GM23248 (cell line): ENCODE measurements at places on chromosomes 1 and 21. TPM values are rescaled to one million over a fixed set of nuclear protein-coding genes. Genes with fewer than 3 reads are reported as not detected.

DNA sequence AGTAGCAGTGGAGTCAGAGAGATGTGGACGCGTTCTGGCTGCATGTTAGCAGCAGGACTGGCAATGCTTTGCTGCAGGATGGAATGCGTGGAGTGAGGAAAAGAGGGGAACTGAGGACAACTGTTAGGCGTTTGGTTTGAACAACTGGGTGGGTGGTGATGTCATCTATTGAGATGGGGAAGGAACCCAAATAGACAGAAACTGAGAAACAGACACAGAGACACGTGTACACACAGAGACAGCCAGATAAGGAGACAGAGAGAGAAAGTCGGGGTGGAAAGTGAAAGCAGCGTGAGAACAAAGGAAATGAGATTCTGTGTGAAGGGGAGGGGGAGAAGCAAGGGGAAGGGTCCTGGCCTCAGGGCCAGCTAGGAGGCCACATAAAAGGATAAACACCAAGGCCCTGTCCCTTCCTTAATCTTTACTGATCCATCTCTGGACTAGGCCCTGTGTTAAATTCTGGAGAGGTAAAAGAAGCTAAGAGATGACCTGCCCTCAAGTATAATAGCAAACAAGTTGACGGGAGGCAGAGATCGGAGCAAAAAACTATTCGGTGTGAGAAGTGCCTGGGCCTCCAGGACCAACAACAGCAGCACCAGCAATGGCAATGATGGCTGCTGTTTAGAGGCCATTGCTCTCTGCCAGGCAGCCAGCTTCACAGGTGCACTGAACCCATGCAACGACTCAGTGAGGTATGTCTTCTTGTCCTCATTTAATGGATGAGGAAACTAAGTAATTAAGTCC is 31.6 kb downstream of the VWA5B1 start:
- peak; percentile 20 for DNase-seq

DNA sequence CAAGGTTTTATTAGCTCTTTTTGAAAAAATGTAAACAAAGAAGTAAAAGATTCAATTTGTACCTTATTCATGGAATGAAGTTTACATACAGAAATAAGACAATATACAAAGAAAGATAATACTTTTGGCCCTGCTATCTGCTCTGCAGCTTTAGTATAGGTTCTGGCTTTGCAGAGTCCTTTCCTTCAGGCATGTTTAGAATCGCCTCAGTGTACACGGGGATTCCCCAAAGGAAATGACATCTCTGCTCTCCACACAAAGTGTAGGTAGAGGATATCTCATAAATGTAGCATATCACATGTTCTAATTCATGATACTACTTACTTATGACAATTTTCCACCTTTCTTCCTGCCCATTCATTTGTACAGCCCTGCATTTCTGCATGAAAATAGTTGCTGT is 222.6 kb upstream of the DPYD start:
- DNase-seq, result no peak

GRCh38 chr21:28431022-28431421 is 561.7 kb downstream of the LTN1 start:
- peak; percentile 62 for DNase-seq

GRCh38 chr1:189463166-189463565 is 1014.5 kb downstream of the BRINP3 start:
- no peak for DNase-seq

- DNase-seq, result no peak
These were observed 34.9 kb downstream of the VANGL1 start for GRCh38 chr1:115676498-115677181.

- no peak for DNase-seq
These were observed 384.6 kb downstream of the RRAGC start for GRCh38 chr1:38474738-38475623.

DNA sequence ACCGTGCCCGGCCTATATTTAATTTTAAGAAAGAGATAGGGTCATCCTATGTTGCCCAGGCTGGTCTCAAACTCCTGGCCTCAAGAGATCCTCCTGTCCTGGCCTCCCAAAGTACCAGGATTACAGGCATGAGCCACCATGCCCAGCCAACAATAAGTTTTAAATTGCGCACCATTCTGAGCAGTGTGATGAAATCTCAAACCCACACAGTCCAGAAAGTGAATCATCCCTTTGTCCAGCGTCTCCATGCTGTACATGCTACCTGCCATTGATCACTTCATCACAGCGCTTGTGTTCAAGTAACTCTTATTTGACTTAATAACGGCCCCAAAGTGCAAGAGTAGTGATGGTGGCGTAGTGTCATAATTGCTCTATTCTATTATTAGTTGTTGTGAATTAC is 75.4 kb downstream of the APP start:
- no peak for DNase-seq

GRCh38 chr1:207421078-207421477 is 33.0 kb upstream of the CR2 start:
- no peak for DNase-seq

DNA sequence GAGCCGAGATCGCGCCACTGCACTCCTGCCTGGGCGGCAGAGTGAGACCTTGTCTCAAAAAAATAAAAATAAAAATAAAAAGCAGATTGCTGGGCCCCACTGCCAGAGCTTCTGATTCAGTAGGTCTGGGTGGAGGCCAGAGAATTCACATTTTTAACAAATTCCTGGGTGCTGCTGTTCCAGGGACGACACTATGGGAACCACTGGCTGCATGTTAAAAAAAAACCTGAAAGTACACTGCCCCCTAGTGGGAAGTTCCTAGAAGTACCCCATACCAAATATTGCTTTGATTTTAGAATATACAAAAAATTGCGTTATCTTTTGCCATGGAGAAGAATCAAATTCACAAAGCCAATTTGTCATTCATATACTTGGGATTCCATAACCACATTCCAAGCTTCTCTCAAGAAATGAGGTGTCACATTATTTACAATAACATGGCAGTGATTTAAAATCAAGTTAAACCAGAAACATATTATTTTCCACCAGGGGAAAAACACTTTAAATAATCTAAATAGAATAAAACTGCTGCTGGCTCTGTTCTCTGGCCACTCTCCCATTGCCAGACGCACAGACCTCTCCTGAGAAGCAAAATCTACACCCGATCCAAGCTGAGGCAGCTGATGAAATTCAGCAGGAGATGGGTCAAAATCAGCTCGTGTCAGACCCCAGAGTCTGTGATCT is 27.4 kb downstream of the SYF2 start:
- DNase-seq, result peak; percentile 84

- DNase-seq, result no peak
These were observed at the start of gene PAPPA2 for GRCh38 chr1:176462674-176463378. Gene PAPPA2 (plus strand): TSS chr1:176463175. CDS start chr1:176556323, 93,148 bp downstream.

DNA sequence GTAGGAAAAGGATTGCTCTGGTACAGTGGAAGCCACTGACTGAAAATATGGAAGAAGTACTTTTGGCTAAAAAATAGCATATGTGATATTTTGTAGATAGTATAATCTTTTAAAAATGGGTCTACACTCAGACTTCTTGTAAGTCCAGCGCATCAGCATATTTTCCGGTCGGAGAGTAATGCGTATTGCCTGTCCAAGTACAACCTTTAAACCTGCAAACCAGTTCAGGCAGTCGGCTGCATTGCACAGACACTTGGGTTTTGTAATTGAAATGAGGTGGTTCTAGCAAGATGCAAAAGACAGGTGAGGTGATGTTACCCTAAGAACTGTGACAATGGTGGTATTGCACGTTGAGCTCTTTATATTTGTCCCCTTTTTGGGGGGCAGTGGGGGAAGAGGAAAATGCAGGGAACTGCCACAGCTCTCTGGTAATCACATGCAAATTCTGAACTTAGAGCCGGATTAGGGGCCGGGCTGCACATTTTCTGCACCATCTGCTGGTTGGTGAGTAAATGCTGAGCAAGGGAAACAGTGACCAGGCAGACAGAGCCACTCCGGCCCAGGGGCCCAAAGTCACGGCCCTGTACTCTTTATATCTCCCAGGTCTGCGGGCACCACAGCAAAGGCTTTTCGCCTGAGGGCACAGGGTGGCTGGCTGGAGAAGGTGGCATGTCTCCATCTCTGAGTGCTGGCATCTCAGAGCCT is 2.3 kb downstream of the GPR137B start:
- DNase-seq, result no peak

GRCh38 chr1:175554586-175554985 is 188.8 kb downstream of the TNR start:
- no peak for DNase-seq

- DNase-seq, result peak; percentile 67
These were observed 62.3 kb downstream of the RUNX1 start for GRCh38 chr21:34986561-34987500.

DNA sequence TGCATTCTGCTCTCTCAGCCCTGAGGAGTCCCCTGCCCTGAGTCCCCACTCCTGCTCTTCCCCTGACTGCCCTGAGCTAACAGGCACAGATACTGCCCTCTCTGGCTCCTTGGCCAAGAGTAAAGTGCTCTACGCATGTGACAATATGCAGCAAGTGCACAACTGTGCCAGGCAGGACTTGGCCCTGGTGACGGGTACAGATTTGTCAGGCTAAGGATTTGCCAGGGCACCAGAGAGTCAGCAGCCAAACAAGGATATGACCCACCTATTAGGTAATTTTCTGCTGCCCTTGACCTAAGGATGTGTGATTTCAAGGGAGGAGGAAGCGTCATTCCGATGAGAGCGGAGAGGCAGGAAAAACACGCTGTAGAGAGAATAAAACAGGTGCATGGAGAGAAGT is 339.0 kb downstream of the PTPRU start:
- DNase-seq, result no peak

- DNase-seq, result peak; percentile 71
These were observed 159.3 kb downstream of the TTLL7 start for GRCh38 chr1:83839566-83840173.

DNA sequence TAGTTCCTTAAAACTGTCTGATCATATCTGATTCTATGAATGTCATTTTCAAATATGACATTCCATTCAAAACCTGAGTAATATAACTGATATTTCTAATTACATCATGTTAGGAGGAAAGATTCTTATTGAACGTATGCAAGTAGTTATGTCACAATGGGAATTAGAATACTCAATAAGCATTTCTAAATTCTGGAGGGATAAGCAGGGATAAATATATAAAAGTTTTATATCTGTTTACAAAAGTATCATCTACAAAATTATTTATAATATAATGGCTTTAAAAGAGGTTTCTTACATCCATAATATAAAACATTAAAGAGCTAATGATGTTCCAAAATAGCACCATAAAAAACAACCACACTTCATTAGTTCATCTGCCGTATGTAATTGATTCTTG is at the start of gene OR14A2:
Gene OR14A2 (minus strand): TSS at position 101 of the 400 bp plus-strand sequence.
- no peak for DNase-seq

- peak; percentile 38 for DNase-seq
These were observed 6.6 kb downstream of the KRTAP10-8 start for GRCh38 chr21:44618504-44618903.

GRCh38 chr1:183205196-183205781 is 19.2 kb downstream of the LAMC2 start:
- peak; percentile 89 for DNase-seq

DNA sequence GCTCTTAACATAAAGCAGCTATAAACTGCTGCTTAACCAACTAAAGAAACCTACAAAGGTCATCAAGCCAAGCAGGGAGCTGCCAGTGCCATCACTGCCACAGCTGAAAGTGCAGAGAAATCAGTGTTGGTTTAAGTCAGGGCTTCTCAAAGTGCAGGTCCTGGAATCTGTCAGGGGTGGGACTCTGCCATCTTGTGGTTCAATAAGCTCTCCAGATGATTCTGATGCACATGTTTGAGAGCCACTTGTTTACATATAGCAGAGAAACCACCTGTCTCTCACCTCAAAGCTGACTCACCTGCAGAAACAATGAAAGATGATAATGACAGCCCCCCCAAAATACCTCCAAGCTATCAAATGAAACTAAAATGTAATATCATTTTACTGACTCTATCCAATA is 49.3 kb downstream of the SH3GLB1 start:
- DNase-seq, result peak; percentile 12

GRCh38 chr1:186234976-186235686 is 139.9 kb downstream of the TPR start:
- DNase-seq, result no peak

- peak; percentile 27 for DNase-seq
These were observed 6.1 kb downstream of the PLPP3 start for GRCh38 chr1:56573311-56573710.

Gene GSTM5
- polyA plus RNA-seq, result 2.5 and 3.8 TPM in 2 replicates

Gene F13B
- not detected in 2 replicates for polyA plus RNA-seq

Gene CELA2A
- polyA plus RNA-seq, result not detected in 2 replicates

Gene MX2
- 0.46 and 0.85 TPM in 2 replicates for polyA plus RNA-seq

Gene KCNJ15
- polyA plus RNA-seq, result 2.1 and 2.3 TPM in 2 replicates

Gene PEF1
- 71.3 and 77.8 TPM in 2 replicates for polyA plus RNA-seq

Gene SGIP1
- polyA plus RNA-seq, result 7.3 and 7.7 TPM in 2 replicates

Gene AMY1A
- polyA plus RNA-seq, result not detected in 2 replicates

Gene BCAN
- polyA plus RNA-seq, result not detected in 2 replicates

Gene RHEX
- polyA plus RNA-seq, result not detected in 2 replicates

Gene CACNA1E
- not detected in 2 replicates for polyA plus RNA-seq
